ENCODE measurements at places on chromosomes 12 and 14. TPM values are rescaled to one million over a fixed set of nuclear protein-coding genes. Genes with fewer than 3 reads are reported as not detected.

The PRIMA1 gene
- not detected for total RNA-seq

The PYGL gene
- 1.3 TPM for total RNA-seq

The CLEC6A gene
- not detected for total RNA-seq

The NT5DC3 gene
- total RNA-seq, result 12.7 TPM

Measured in activated CD8-positive, alpha-beta memory T cell treated with anti-CD3 and anti-CD28 coated beads for 36 hours (primary cell).